ENCODE measurements at places on chromosomes 6 and 20.

DNA sequence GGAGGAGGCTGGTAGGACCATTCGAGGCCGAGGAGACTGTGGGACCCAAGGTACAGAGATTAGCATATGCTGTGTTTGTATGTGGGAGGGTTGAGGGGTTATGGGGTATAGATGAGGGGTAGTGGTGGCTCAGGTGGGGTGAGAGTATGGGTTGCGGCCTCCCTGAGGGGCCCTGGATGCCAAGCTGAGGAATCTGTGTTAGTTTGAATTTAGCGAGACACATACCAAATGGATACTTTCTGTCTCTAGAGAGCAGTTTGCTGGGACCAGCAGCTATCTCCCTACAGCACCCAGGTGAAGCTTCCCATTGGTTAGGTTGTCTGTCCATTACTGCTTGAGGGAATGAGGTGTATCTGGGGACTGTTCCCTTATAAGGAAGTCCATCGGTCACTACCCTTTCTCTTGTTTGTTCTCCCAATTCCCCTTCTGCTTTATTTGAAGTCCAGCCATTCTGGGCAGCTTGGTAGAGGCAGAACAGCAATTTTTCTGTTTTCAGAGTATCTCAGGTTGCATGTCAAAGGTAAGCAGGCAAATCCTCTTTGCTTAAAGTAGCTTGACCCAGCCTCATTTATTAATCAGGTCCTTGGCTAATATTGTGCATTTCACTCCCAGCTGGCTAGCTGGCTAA lies 15.2 kb downstream of the CHMP4B start:
- DNase-seq, result no peak

- DNase-seq, result no peak
Observed at GRCh38 chr6:28634761-28635546, 109.3 kb downstream of the GPX5 start.

DNA sequence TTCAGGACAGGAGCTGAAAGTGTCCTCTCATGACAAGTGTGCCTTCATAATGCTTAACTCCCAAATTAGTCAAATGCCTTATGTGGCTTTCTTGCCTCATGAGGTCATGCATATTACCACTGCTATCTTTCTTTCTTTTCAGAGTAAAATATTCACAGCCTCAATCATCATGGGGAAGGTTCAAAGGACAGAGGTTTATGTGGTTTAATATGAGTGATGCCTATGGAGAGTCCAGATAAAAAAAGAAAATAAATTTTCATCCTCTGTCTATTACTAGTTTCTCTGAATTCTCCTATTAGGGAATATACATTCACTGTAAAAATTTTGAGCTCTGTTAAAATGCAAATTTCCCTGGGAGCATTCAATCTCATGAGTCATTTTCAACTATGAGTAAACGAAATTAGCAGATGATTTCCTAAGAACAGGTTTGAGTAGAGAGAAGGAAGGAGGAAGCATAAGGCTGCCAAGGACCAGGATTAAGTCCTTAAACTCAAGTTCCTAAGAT lies 396.9 kb upstream of the ADGRB3 start:
- DNase-seq, result no peak

DNA sequence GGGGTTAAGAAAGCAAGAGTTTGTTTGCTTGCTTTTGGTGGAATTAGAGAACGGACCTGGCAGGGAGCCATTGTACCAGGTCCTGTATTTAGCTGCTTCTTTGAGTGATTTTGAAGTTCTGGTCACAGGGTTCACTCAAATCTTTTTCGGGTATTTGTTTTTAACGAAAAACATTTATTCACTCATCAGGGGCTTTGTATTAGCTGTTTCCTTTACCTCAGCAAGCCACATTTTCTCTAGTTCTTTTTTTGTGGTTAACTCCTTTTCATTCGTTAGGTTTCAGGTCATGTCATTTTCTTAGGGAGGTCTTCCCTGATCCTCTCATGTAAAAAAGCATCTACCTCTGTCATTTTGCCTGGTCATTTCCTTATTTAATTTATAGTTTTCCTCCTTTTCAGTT lies 1502.2 kb downstream of the GRIK2 start:
- DNase-seq, result no peak

DNA sequence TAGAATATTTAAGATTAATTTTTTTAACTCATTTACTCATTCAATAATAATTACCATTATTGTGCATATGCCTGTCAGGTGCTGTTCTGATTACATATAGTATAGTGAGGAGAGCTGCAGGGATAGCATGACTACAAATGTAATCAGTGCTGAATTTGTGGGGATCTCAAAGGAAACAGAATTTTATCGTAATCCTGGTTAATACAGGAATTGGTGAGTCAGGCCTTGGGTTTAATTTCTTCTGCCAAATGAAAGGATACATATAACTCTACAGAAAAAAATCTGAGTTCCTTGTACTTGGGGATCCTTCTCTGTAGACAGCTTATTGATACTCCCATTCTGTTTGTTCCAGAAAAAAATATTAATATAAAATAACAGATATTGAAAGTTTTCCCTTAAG lies 297.2 kb downstream of the GJA1 start:
- no peak for DNase-seq

DNA sequence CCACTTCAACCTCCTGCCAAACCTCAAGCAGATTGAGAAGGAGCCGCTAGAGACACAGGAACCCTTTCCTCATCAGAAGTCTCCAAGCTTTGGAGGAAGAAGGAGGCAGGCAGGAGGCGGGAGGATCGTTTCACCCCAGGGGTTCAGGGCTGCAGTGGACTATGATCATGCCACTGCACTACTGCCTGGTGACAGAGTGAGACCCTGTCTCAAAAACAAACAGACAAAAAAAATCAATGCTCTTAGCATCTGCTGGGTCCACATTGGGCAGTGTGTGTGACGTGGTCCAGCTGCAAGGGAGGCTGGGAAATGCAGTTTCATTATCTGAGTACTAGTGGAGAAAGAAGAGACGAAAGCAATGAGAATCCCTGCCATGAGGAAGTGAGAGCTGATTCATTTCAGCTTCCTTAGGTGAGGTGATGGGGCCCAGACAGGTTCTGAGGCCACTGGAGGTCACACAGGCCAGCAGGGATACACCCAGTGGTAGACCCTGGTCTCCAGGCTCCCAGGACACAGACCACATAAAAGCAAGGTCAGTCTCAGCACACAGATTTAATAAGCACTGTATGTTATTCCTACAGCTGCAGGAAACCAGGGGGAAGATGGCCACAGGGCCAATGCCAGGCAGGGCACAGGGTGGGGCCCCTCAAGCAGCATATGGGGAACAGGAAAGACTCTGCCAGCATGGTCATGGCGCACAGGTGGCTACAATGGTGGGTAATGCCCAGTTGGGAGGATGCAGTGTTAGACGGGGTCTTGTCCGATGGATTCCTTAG lies 4.3 kb downstream of the GFRA4 start:
- no peak for DNase-seq

DNA sequence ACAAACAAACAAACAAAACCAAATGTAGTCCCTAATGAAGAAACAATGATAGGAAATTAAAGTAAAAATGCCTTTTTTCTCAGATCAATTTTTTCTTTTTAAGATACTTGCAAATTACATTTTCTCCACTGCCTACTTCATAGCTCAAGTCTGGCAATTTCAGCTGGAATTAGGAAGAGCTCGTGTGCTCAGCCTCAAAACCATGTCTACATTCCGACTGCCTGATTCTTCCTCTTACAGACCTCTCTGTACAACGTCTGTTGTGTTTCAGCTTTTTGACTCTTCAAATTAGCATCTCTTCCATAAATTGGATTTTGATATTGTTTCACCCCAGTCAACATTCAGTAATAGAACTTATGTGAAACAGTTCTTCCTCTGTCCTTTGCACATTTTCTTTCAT lies 9.3 kb upstream of the EDN1 start:
- no peak for DNase-seq

- no peak for DNase-seq
Observed at GRCh38 chr6:83403191-83403590, 27.7 kb downstream of the ME1 start.

DNA sequence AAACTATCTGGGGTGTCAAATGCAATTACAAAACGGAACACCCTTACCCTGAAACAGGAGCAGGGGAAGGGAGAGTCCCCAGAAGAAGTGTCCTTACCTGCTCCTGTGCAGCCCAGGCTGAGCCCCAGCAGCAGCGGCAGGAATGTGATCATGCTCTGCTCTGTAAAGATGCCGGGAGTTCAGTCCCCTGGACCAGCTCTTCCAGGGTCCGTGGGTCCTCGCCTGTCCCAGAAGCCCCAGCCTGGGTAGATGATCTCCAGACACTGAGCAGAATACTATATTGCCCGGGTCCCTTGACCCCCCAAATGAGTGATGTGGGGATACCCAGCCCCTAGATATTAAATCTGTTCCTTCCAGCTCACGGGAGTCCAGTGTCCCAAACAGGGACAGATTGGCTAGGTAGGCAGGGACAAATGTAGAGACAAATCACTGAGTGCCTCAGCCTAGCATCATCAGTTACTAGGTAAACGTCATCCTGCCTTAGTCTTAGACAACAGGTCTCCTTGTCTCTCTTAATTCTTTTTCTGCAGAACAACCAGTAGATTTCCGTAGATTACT lies at the start of gene HLA-DMB:
Gene HLA-DMB, minus strand, starts transcription at position 373 of the 558 bp plus-strand sequence. Its CDS starts 221 bp downstream, at position 152.
- peak; percentile 83 for DNase-seq

- DNase-seq, result no peak
Observed at GRCh38 chr6:117317261-117317660, 51.9 kb downstream of the VGLL2 start.

DNA sequence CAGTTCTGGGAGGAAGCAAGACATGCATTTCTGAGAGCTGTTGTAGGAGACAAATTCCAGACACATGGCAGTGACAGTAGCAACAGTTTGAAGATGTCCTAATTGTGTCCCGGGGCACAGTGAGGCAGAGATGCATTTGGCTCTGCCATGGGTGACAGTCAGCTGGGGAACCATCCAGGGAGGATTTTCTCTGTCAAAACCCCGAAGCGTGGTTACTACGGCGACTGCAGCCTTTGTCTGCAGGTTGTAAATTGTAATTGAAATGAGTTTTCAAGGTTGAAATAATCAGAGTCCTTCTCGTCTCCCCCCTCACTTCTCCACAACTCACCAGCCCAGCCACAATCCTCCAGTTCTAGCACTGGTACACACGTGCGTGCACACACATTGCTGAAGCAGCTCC lies 100.1 kb downstream of the GRM4 start:
- no peak for DNase-seq

GRCh38 chr6:159325476-159325875 lies 156.3 kb downstream of the FNDC1 start:
- DNase-seq, result no peak

- no peak for DNase-seq
Observed at GRCh38 chr6:114541794-114542193, 199.0 kb upstream of the HS3ST5 start.

DNA sequence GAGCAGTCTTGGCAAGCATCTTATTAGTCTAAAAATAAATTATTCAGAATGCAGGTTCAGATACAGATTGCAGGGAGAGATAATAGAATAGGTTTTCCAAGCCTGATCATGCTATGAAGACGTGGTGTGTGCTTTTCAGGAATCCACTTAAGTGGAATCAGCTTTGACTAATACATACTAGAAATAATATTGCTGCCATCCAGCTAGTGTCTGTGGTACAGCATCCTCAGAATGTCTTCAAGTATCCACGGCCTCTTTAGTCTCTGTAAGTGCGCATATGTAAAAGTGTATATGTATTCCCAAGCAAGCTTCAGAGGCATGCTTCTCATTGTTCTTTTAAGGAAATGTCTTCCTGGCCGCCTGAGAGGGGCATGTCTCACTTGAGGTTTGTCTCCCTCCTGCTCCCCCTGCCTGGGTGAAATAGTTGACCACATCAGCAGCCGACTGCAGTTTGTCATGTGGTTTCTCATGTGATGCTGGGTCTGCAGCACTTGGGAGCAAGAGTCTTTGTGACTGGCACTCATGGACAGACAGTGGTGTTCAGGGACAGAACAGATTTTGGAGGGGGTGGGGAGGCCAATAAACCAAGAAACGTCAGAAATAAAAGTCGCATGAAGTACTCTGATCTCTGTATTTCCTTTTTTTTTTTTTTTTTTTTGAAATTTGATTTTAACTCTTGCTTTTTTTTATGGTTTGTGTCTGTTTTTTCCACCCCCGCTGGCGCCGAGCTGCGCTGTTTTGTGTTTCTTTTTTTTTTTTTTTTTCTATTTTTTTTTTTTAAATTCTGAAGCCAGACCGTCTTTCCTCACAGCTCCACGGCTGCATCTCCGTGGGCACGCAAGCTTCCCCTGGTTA lies 150.8 kb downstream of the PRL start:
- DNase-seq, result no peak

- no peak for DNase-seq
Observed at GRCh38 chr6:128208078-128208477, 307.2 kb upstream of the THEMIS start.

DNA sequence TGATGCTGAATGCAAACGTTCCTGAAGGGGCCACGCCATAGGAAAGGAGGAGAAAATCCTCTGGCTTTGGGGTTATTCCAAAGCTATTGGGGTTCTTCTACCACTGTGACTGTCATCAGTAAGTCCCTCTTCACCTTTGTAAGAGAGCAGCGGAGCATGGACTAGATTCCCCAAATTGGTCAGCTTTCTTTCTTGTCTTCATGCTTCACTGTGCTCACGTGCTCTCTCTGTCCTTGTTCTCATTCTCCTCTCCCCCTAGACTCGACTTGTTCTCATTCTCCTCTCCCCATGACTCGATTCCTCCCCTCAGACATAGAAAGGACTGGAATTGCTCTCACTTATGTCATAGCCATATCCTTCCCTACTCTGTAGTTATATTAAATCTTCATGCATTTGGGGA lies 54.8 kb upstream of the ADGRG6 start:
- DNase-seq, result no peak

DNA sequence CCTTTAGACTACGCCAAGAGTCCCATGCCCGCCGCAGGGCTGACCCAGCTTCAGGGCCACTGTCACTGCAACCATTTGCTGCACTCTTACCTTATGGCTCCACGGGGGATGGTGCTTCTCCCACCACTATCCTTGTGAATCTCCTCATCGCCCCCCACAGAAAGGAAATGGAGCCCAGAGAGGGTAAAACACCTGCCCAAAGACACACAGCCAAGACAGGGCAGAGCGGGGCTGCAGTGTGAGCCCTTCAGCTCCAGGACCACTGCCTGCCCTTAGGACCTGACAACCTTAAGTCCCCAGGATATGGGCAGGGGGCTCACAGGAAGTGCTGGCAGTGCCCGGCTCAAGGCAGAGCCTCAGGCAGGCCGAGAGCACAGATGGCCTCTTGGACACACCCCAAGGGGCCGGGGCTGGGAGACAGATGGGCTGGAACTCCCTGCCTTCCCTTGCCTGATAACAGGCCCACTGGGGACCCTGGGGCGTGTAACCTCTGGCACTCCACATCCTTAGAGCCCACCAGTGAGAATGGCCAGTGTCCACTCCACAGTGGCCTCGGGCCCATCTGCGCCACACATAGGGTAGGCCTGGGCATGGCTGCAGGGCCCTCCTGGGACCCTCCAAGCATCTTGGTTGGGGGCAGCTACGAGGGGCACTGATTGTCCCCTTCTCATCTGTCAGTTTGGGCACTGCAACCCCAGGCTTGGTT lies 265.2 kb downstream of the TAF4 start:
- DNase-seq, result no peak

Data from CD4-positive, alpha-beta T cell treated with Interleukin-21 for 1 hour (primary cell).